ENCODE measurements at places on chromosomes 16 and 17. TPM values are rescaled to one million over a fixed set of nuclear protein-coding genes. Genes with fewer than 3 reads are reported as not detected.
A peak's percentile ranks its signal among the peaks of the same experiment; 100 is the strongest.

GRCh38 chr17:76154936-76155845 is 14.1 kb upstream of the FOXJ1 start:
- DNase-seq, result no peak

- no peak for DNase-seq
Observed at GRCh38 chr17:43085474-43085873, 39.7 kb downstream of the BRCA1 start.

GRCh38 chr16:5385115-5385514 is 287.5 kb upstream of the EEF2KMT start:
- DNase-seq, result no peak

DNA sequence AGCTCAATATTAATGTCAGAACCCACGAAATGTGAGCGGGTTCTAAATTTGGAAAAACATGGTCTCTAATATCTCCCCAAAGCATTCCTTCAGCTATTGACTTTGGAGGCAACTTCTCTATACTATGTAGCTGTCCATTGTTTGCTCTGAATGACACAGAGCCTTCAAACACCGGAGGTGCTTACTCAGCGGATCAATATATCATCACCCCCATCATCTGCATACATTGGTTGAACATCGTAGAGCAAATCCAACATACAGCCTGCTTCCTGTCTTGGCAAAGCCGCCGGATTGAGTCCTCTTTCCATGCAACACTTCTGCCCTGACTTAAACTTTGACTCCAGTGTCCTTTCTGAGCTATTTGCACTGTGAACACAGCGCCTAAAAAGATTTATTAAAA is 61.3 kb downstream of the C17orf67 start:
- no peak for DNase-seq

- DNase-seq, result no peak
Observed at GRCh38 chr16:15880434-15881308, 7.7 kb downstream of the CEP20 start.

DNA sequence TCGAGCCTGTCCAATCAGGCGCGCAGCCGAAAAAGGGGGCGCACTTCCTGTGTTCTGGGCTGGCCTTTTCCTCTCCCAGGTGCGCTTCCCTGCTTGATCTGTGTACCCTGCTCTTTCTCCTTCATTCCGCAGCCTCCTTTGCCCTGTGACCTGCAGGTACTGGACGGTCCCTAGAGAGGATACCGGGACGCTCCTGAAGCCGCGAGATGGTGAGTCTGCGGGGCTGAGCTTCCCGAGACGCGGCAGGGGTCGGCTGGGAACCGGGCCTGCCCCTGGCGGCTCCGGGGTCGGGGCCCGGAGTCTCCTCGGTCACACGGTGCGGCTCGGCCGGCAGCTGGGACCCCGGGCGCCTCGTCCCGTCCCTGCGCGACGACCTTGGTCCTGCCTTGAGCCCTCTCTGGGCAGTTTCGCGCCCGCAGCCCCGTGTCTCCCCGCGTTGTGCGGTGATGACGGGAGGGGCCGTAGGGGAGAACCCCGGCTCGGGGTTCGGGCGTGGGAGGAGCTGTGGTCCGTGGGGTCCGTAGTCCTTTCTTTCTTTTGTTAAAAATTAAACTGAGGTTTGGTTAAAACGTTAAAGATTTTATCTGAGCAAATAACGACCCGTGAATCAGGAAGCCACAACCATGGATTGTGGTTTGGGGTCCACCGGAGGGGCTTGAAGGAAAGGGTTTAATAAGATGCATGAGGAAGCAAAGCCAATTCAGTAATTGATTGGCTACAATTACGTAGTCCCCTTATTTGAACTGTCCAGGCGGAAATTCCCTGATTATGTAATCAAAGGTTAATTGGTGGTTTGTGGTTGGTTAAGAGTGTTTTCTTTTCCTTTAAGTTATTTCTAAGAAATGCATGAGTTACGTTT is 172.8 kb upstream of the ZNF267 start:
- peak; percentile 87 for DNase-seq

DNA sequence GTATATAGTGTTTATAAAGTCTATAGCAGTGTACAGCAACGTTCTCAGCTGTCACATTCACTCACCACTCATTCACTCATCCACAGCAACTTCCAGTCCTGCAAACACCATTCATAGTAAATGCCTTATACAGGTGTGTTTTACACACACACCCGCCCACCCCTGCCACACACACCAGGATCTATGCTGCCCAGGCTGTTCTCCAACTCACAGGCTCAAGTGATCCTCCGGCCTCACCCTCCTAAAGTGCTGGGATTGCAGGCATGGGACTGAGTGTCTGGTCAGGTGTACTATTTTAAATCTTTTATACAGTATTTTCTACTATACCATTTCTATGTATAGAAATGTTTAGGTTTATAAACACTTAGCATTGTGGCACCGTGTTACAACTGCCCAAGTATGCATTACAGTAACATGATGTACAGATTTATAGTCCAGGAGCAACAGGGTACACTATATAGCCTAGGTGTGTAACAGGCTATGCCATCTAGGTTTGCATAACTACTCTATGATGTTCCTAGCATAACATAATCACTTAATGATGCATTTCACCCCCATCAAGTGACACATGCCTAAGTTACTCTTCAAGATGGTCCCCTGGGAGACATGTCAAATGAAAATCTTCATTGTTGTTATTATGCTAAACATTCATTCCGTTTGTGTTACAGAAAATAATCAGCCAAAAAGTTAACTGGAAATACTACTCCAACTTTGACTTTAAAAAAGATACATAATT is 42.5 kb downstream of the CREBBP start:
- no peak for DNase-seq

DNA sequence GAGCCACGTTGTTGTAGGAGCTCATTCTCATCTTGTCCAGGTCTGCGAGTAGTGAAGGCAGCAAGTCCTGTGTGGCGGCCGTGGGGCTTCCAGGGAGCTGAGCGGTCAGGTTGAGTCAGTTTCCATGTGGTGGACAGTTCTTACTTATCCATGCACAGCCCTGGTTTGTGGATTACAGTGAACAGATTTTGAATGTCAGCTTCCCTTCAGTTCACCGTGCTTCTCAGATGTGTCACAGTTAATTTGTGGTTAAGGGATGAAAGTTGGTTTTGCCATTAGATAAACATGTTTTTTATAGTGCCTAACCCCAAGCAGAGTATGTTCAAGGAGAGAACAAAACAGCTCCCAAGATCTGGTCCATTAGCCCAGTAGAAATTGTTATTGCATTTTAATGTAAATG is 103.1 kb downstream of the RPTOR start:
- DNase-seq, result no peak

Gene SLFN13
- total RNA-seq, result 1.1 TPM

Gene BAIAP3
- total RNA-seq, result 2.4 TPM

Gene KRT222
- total RNA-seq, result not detected

Gene TMEM235
- total RNA-seq, result not detected

Gene CES3
- 0.16 TPM for total RNA-seq

Gene ITGAD
- total RNA-seq, result not detected

Gene USP6
- total RNA-seq, result not detected
